Renal pelvis (tissue), 12 donors: ENCODE measurements at places on chromosomes 4 and X.

DNA sequence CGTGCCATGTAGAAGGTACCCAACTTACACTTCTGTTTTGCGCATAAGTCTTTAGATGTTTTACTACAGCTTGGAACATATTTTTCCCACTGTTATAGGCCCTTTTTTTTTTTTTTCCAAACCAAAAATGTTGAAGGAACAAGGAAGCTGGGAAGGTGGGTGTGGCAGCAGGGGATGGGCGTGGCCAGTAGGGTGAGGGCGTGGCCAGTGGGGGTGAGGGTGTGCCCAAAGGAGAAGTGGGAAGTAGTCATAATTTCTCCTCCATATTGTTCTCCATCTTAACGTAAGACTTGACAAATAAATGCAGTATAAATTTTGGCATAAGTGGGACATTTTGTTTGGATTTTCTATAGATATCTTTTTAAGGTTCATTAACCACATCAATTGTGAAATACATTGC lies 30.4 kb downstream of the CLDN22 start:
- DNase-seq = no peak

DNA sequence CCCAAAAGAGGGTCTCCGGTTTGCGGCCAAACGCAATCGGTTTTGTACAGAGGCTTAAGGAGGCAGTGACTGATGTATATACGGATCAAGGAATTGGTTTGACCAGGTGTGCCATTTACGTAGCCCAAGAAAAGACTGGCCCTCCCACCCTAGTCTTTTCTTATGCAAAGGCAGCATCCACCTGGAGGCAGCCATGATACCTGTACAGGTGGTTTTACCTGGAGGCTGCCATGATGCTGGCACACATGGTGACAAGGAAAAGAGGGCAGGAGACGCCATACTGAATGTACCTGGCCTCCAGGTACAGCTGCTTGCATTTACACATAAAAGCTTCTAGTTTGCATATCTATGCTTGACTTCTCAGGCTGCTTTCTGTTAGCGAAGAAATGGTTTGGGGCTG lies 917.7 kb upstream of the INTU start:
- no peak for DNase-seq

DNA sequence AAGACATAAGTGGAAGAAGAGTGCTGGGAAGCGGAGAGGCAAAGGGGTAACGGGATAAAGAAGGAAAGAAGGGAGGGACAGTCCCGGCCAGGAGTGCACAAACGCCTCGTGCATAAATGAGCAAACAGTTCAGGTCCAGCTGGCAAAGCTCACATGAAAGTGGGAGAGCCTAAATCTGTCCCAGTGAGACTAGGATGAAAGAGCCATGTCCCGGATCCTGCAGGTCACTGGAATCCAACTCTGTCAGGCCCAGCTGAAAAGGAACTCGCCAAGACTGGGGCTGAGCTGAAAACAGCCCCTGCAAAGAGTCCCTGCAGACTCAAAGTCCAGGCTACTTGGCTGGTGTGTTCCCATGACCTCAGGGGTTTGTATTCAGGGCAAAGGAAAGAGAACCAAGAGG lies 38.0 kb upstream of the CRMP1 start:
- DNase-seq = no peak

- no peak for DNase-seq
Observed at GRCh38 chr4:167210166-167210565, 24.1 kb downstream of the SPOCK3 start.

DNA sequence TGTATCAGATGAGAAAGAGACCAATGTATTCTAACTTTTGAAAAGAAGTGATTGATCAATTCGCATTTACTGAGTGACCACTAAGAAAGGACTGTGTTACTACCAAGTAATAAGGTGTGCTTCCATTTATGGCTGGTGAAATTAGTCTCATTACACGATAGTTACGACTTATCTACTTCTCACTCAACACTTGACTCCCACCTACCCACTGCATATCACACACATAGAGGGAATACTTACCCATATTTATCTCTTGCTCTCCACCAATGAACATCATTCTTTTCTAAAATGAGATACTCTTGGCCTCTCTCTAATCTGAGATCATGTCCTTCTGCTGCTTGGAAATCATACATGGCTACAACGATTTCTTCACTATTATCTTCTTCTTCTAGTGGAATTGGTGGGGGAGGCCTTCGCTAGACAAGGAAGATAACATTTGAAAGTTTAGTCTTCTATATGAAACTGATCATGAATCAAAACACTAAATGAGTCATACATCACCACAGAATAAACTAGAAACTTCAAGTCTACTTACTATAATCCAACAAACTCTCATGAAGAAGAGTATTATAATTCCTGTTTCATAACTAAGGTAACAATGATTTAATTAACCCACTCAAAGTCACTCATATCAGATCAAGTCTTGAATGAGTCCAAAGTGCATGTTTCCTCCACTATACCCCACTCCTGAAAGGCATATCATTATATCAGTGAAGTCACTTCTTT lies 33.7 kb upstream of the TXK start:
- no peak for DNase-seq

DNA sequence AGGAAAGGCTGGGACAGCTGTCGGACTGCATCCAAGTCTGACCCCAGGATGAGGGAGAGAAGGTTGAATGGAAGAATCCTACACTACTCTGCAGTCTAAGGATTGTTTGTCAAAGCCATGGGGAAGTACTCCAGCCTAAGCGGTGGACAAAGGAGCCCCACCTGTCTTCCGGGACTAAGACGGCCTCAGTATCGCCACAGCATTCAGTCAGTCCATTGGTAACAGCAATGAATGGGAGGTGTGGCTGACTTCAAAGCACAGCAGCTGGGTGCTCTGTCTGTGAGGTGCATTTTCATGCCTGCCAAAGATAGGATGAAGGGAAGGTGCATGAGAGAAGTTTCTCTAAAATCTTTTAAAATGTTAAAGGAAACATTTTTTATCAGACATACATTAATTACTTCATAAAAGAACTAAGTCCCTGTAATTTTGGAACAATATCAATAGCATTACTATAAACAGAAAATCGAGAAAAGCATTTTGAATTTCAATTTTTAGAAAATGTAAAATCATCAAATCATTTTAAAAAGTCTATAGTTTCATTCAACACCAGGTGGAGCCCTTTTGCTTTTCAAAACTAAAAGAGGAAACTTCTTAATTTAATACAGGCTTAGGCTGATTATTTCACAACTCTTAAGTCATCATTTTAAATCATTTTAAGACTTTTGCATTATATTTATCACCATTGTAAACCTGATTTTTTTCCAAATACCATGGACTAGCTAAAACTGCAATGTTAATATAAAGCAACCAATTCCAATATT lies 27.6 kb upstream of the INTU start:
- DNase-seq = no peak

DNA sequence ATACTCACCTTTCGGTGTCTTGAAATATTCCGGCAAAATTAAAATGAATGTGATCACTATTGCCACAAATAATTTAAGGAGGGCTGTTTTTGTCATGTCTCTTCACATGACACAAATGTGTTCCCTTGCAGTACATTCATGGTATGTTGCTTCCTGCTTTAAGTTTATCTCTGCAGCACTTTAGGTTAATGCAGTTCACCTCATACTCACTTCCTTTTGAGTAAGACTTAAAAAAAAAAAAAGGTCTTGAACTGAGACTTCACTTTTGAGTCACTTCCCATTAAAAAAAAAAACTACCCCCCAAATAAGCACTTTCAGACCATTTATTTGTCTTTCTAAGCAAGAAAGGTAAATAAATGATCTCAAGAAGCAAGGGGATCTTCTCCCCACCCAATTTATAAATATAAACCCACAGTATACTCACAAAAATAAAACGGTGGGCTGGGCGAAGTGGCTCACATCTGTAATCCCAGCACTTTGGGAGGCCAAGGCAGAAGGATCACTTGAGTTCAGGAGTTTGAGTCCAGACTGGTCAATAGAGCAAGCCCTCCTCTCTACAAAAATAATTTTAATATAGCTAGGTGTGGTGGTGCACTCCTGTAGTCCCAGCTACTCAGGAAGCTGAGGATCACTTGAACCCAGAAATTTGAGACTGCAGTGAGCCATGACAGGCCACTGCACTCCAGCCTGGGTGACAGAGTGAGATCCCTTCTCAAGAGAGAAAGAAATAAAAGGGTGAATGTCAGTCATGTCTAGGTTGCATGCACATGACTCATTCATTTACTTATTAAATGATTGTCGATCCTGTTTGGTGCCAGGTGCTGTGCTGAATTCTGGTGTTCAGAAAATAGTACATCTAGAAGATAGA lies at the start of gene TMEM156:
Gene TMEM156, minus strand, starts transcription at position 192 of the 868 bp plus-strand sequence. Its CDS starts 96 bp downstream, at position 96.
- no peak for DNase-seq

- DNase-seq = no peak
Observed at GRCh38 chr4:8414377-8414776, 26.1 kb downstream of the ACOX3 start.

- no peak for DNase-seq
Observed at GRCh38 chrX:155069414-155069813, 1.5 kb downstream of the CMC4 start.

- no peak for DNase-seq
Observed at GRCh38 chr4:119000400-119000799, 111.7 kb downstream of the SYNPO2 start.

GRCh38 chr4:107939307-107939706 lies 8.0 kb downstream of the CYP2U1 start:
- no peak for DNase-seq

- DNase-seq = no peak
Observed at GRCh38 chrX:56233682-56234081, 1.5 kb downstream of the KLF8 start.

DNA sequence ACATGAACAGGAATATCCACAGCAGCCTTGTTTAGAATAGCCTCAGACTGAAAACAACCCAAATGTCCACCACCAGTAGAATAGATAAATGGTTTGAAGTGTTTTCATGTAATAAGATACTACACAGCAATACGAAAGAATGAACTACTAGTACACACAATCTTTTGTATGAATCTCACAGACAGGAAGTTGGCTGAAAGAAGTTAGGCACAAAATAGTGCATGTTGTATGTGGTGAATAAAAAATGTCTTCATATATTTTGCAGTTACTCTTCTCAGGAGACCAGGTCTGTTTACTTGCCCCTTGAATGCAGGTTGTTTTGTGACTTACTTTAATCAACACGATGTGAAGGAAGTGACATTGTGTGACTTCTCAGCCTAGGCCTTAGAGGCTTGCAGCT lies 75.9 kb upstream of the LEF1 start:
- DNase-seq = no peak

GRCh38 chrX:52585892-52586291 lies 68.8 kb downstream of the SSX7 start:
- no peak for DNase-seq

DNA sequence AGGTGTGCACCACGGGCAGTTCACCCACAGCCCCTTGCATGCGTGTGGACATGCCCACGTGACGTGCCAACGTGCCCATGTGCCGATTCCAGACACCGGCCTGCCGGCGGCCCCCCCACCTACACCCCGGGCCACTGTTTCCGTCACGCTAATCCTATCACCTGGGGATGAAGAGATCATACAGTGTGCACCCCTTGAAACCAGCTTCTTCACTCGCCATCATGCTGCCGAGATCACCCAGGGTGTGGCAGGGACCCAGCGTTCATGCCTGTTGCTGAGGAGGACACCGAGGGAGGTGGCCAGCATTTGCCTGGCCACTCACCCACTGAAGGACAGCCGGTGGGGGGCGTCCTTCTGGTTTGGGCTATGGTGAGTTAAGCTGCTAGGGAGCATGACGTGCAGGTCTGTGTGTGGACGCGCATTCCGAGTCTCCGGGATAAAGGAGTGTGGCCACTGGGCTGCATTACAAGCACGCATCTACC lies 14.1 kb downstream of the CTBP1 start:
- no peak for DNase-seq

GRCh38 chr4:68765876-68766275 lies 49.9 kb upstream of the UGT2B10 start:
- no peak for DNase-seq

DNA sequence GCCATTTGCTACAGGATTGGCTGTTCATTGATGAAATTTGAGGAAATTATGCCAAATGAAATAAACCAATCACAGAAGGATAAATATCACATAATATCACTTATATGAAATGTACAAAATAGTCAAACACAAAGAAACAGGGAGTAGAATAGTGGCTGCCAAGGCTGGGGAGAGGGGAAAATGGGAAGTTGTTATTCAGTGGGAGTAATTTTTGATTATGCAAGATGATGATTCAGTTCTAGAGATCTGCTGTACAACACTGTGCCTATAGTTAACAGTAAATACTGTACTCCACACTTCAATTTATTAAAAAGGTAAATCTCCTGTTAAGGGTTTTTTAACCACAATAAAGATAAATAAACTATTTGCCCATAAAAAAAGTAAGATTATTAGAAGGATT lies 101.1 kb downstream of the TMA16 start:
- DNase-seq = no peak

GRCh38 chr4:169070895-169071218 lies 60.8 kb upstream of the CBR4 start:
- DNase-seq = no peak

DNA sequence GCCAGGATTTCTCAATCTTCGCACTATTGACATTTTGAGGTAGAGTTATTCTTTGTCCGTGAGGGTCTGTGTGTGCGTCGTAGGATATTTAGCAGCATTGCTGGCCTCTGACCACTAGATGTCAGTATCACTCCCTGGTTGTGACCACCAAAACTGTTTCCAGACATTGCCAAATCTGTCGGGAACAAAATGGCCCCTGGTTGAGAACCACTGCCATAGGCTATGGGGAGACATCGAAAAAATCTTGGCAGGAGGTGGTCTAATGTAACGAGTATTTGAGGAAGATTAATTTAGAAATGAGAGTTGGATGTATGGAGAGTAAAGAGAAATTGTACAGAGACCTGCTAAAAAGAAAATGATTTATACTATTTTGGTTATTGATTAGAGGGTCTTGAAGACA lies 108.4 kb downstream of the DOCK11 start:
- DNase-seq = peak; percentile 38

- DNase-seq = no peak
Observed at GRCh38 chr4:163672751-163673150, 178.3 kb downstream of the TMA16 start.

DNA sequence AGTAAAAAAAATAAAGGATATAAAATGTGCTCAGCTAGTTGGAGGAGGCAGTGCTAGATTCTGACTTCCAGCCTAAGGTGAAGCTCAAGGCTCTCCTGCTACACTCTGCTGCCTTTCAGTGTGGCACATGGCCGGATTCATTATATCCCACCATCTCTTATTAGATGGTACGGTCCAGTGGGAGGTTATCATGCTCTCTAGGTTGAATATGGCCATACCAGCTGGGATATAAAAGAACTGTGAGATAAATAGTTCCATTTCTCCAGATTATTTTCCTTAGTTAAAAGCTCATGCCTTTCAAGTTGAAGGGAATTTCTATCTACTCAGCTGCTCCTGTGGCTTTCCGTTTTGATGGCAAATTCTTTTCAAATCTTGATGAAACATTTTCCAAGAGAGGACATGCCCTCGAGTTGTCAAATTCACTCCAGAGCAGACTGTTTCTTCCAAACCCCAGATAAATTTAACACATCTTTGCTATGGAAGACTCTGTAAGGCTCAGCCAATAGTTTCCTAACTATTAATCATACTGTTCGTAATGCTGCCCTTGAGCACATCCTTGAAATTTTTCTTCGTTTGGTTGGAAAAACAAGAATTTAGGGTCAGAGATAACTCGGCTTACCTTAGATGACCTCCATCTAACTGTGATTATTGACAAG lies 2.2 kb upstream of the MGARP start:
- DNase-seq = no peak
